ENCODE measurements at places on chromosomes 11 and 22. TPM values are rescaled to one million over a fixed set of nuclear protein-coding genes. Genes with fewer than 3 reads are reported as not detected.

The TEX54 gene
- total RNA-seq: not detected

The GDPD5 gene
- 13.3 TPM for total RNA-seq

The GAL3ST1 gene
- total RNA-seq: 0.27 TPM

The GDPD4 gene
- not detected for total RNA-seq

The PRRG4 gene
- total RNA-seq: 0.19 TPM

The KCNQ1OT1 gene
- total RNA-seq: 0.20 TPM

Data from activated naive CD4-positive, alpha-beta T cell treated with anti-CD3 and anti-CD28 coated beads for 36 hours (primary cell).